SK-N-SH treated with all-trans-retinoic acid at 6 μM for 48 hours (cell line): ENCODE measurements at places on chromosomes 2 and 18.
A peak's percentile ranks its signal among the peaks of the same experiment; 100 is the strongest.

DNA sequence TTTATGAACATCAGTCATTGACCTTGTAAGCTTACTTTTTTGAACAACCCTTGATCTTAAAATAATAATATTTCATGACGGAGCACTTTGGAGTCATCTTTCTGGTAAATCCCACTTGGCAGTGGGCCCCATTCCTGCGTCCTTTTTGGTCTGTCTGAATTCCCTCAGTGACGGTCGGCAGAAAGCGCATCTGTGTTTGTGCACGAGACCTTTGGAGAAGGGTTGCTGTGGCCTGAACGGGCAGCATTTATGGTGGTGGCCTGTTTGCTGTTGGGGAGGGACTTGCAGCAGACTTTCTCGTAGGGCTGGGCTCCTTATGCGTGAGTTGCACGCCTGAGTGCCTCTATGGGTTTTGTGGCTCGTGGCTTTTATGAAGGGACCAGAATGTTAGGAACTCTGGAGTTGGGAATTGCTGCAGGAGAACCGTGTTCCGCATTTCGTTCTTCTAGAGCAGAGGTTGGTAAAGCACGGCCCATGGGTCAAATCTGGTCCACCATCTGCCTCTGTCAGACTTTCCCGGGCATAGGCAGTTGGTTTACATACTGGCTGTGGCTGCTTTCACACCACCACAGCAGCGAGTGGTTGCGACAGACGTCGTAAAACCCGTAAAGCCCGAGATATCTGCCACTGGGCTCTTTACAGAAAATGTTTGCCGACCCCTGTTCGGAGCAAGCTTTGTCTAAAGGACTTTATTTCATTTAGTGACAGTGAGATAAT lies 30.8 kb downstream of the LPIN1 start:
- no peak for ATAC-seq

DNA sequence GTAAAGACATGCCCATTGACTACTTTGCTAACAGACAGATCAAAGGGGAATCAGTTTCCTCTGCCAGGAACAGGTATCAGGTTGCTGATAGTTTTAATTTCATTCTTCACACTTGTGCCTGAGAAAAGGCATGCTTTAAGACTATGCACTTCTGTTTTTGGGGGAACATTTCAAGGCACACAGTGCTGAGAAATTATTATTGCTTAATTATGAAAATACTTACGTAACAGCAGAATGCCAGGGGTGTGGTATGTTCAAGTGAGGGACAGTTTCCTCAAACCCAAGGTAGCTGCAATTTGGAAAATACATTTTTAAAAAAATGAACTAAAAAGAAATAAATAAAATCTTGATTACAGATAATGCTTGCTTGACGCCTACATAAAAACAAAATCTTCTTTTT lies 1746.1 kb upstream of the PIK3C3 start:
- no peak for ATAC-seq

GRCh38 chr2:190947141-190947540 lies 66.5 kb downstream of the GLS start:
- peak; percentile 40 for ATAC-seq

- no peak for ATAC-seq
These were observed 308.8 kb upstream of the LYPD1 start for GRCh38 chr2:132978840-132979239.

- ATAC-seq: peak; percentile 97
These were observed 488 bp upstream of the PHLPP1 start for GRCh38 chr18:62714671-62715435.

GRCh38 chr2:54000524-54000923 lies 29.7 kb upstream of the PSME4 start:
- no peak for ATAC-seq

DNA sequence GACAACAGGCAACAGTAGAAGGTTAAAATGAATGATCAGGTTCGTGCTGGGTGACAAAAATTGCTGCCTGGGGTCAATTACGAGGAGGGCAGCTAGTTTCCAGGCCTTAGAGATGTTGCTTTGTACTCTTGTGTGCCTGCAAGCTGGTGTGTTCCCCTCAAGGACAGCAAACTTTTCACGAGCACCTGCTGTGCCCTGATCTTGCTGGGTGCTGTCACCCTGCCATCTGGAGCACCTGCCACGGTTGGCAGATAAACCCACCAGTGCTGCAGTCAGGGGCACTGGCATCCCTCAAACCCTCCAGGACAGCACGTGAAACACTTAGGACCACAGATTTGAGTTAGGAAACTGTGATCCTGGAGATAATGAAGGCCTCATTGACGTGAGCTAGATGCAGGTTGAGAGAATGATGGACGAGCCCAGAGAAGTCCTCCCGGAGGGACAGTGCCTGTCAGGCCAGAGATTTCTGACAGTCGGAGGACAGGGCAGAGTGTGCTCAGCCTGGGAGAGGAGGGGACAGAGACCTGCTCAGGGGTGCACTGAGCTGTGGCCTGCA lies 104.3 kb upstream of the RAB12 start:
- ATAC-seq: no peak

DNA sequence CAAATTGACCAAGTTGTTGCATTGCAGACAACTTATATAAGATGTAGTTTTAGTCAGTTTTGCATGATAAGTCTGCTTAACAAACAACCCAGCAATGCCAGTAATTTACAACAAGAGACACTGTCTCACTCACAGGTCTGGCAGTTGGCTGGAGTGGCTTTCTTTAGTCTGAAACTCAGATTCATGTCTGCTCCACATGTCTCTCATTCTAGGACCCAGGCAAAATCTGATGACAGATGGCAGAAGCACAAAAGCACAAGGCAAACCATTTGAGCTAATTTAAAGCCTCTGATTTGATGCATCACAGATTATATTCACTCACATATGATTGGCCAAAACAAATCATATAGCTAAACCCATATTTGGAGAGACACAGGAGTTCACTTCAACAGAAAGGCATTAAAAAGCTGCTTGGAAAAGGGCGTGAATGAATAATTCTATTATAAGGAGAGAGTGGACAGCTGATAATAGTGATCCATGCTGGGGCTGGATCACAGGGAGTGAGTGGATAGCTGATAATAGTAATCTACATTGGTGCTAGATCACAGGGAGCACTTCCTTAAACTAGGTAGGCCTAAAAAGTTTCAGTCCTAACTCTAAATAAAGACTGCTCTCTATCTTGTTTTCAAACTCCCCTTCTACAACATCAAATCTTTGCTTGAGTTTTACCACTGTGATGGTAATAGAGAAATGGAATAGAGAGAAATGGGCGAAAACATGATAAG lies 593.2 kb upstream of the ZNF804A start:
- ATAC-seq: peak; percentile 24; the same call in 2 of the 3 replicates

- ATAC-seq: peak; percentile 35; the same call in 2 of the 3 replicates
These were observed 50.8 kb downstream of the TRABD2A start for GRCh38 chr2:84830095-84830494.

DNA sequence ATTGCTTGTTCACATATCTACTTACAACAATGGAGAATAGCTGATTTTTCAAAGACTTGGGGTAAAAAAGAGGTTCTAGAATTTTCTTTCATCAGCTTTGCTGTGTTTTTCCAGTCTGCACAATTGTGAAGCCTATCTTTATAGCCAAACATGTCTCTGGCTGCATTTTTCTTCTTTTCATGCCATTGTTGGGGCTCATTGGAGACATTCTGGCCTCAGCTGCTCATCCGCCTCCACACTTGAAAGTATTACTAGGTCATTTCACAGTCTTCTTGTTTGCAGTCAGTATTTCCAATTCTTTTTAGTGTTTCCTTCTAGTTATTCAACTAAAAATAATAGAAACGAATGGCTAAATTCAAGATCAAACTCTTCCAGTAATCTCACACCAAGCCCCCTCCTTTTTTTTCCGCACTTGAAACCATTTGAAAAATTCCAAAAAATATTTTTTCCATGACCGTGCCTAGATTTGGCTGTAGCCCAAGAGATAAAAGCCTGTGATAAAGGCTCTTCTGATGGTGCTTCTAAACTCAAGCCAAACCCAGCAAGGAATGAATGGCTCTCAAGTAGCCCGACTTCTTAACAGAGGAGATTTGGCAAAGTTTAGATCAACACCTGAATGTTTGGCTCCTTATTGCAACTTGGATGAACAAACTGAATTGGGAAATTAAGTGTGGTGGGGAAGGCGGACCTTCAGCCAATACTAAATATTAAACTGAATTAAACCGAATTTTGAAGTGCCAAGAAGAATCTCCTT lies 103.4 kb downstream of the NRP2 start:
- ATAC-seq: peak; percentile 72

GRCh38 chr2:73034661-73035375 lies 36.7 kb downstream of the SFXN5 start:
- ATAC-seq: no peak

DNA sequence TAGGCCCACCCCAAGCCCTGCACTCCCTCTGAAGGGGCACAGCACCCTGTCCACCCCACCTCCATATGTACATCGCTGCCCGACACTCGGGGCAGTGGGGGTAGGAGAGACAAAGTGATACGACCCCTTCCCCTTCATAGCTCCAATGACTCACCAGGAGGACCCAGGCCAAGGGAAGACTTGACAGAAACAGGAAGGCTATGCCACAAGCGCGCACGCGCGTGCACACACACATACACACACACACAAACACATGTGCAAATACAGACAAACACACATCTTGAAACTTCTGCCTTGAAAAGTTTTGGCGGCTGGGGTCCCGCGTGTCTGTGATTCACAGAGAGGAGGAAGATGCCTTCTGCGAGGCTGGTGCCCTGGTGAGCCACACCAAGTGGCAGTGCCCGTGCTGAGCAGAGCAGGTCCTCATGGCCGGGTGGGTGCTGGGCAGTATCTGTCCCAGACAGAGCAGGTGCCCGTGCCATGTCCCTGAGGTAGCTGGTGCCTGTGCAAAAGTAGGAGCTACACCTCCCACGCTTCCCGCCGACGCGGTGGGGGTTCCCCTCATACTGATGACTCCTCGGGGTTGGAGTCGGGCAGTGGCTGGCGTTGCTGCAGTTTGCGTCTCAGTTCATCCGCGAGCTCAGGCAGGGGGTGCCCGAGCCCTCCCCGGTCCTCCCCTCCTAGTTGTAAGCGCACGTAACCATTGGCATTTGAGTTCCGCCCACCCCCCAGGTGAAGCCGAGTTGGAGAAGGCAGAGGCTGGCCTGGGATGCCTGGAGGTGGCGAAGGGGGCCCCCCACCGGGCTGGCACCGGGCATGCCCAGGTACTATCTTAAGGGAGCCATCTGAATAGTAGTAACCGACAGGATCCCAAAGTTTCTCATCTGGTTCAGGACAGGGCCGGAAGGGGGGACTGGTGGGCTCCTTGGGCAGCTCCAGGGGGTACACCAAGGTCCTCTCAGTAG lies 2.5 kb upstream of the ANKRD39 start:
- no peak for ATAC-seq

DNA sequence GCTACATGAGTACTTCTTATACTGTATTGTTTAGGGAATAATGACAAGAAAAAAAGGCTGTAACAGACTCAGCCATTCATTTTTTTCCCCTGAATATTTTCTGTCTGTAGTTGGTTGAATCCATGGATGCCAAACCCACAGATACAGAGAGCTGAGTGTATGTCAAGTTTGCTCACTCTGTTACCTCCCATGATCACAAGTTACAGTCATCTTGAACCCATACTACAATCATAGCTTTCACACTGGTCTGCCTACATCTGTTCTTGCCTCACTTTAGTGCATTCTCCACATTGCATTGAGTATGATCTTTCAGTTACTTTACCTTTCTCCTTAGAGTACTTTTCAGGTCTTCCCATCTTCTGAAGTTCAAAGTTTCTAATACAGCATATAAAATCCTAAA lies 94.0 kb downstream of the BIRC6 start:
- ATAC-seq: no peak

DNA sequence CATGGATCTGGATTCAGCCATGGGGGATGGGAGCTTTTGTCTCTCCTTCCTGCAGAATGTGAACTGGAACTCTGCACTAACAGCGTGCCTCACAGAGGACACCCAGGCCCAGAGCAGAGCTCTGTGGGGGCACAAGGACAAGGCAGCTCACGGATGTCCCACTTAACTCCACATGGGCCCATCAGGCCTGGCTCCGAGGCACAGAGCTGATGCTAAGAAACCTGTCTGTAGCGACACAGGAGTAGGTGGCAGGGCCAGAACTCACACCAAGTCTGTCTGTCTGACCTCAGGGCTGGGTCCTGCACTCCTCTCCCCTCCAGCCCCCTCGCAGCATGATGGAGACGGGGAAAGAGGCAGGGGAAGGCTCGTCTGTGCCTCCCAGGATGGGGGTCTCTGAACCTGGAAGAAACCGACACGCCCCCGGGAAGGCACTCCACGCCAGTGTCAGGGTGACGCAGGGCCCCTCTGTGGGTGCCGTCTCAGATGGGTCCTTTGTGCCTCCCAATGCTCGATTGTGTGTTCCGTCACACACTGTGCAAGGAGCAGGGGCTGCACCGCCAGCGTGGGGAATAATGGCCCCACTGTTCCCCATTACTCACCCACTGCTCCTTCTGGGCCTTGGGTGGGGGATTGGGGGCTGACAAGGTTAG lies 36.6 kb downstream of the FAM178B start:
- ATAC-seq: no peak
